ENCODE measurements at places on chromosomes 12 and 14.

- DNase-seq: no peak
Measured at GRCh38 chr14:103495854-103496253, 26.8 kb downstream of the CKB start.

- no peak for DNase-seq
Measured at GRCh38 chr12:132449565-132450417, 40.2 kb upstream of the FBRSL1 start.

DNA sequence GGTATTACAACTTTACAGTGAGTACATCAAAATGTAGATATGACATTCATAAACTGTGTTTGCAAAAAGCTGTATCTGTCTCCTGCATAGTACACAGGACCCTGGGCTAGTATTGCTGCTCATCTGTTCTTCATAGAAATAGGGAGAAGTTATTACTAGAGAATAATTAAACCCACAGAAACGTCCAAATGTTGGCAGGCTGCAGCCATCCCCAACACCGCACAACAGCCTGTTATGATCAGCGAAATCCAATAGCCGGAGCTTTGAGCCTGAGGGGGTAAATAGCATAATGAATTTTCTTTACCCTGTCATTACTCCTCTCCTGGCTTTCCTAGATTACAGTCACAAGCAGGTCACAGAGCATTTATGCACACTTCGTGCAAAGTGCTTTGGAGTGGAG lies 178.0 kb downstream of the DACT1 start:
- DNase-seq: no peak

DNA sequence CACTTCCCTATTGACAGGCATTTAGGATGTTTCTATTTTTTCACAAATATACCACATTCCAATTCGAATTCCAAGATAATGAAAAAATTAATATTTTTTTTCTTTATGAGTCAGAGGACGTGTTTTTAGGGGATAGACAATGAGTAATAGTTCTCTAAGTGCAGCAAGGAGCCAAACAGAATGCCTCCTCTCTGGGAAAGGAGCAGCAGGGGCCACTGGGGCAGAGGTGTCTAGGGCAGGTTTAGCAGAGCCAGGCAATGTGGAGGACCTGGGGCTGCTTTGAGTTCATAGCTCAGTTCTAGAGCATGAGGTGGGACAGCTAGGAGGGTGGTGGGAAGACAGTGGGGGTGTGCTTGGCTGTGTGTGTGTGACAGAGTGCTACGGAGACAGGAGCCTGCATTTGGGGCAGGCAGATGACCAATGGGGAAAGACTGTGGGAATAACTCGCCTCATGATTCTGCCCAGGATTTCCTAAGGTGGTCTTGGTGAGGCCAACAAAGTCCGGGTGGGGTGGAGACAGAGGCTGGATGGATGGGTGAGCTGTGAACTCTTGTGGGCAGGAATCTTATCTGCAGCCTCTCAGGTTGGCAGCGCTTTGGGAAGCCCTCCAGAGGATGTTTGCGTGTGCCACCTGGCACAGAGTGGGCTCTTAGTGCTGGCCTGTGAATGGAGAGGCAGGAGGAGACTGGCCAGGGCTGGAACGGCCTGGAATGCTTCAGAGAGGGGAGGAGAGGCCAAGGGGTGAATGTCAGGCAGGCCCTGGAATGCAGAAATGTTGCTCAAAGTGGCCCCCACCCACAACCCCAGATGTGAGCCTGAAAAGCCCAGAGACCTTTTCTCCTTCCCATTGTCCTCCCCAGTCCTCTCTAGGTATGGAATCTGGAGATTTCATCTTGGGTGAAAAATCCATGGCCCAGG lies 2.4 kb upstream of the KRT7 start:
- DNase-seq: no peak

- DNase-seq: no peak
Measured at GRCh38 chr14:72615451-72616121, 278.3 kb downstream of the DPF3 start.

DNA sequence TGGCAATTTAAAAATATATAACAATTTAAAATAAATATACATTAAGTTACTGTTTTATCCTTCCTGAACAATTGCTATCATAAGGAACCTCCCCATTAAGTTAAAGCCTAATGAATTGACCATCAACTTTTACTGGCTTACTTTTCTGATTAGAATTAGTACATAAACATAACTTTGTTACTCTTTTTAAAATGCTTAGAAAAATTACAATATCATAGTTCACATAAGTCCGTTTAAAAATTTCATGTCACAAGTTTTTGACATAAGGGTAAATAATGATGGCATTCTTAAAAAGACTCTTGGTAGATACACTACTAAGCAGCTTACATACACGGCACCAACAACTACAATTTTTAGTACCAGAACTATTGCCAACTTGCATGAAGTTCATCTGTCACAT lies 1308.6 kb downstream of the FSCB start:
- DNase-seq: no peak

GRCh38 chr14:69547701-69548348 lies 26.8 kb downstream of the CCDC177 start:
- peak; percentile 43 for DNase-seq

GRCh38 chr12:6644903-6645302 lies 2.3 kb downstream of the ACRBP start:
- DNase-seq: no peak

DNA sequence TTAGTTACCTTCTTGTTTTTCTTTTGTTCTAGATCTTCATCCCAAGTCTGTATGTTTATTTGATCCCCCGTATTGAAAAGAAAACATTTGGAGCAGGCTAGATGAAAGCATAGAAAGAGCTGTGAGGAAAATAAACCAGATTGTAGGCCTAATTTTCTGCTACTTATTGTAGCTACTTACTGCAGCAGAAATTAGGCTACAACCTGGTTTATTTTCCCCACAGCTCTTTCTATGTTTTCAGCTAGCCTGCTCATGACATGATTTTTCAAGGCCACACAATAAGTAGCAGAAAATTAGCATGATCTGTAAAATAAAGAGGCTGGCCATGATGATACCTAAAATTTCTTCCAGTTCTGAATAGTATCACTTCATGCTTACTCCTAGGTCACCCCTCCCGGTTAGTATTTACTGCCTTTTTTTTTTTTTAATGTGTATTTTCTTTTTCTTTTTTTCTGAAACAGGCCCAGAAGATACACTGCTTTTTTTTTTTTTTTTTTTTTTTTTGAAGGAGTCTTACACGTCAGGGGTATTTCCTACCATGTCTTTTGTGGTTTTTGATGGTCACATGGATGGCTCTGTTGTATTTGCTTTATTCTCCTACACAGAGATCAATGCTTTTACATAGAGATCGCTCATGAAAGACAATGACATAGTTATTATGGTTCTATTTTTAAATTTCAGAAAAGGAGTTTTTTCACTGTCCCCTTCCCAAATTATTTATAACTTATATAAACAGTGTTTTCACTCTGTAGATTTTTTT lies 32.3 kb downstream of the BHLHE41 start:
- DNase-seq: no peak

GRCh38 chr14:81485372-81485771 lies 48.3 kb downstream of the SEL1L start:
- no peak for DNase-seq

GRCh38 chr12:107145397-107145796 lies 52.0 kb upstream of the CRY1 start:
- no peak for DNase-seq

DNA sequence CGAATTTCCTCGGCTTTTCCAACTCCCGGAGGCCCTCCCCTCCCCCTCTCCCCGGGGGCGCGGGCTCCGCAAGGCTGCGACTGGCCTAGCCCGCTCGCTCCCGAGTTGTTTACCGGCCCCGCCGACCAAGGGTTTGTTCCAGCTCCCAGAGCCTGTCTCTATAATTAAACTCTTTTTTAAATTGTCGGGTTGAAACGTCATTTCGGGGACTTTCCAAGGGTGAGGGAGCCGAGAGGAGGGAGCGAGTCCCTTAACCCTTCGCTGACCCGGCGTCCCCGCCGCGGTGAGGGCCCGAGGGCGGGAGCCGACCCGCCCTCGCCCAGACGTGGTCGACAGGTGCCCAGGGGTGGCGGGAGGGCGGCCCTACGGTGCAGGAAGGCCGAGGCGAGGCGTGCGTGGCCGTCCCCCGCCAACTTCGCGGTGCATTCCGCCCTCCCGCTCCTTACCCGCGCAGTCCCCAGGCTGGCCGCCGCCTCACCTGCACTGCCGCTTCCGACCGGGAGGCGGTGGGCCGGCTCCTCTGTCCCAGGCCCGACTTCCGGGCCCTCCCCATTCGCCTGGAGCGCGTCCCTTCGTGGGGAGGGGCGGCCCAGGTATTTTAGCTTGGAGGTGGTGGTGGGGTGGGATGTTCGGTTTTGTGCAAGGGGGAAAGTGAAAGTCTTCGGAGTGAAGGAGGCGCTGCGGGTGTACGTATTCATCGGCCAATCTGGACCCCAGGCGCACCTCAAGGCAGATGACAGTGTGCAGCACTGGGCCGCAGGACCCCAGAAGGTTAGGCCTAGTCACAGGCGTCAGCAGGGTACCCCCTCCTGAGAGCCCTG lies 2.9 kb upstream of the ZFP36L1 start:
- DNase-seq: no peak

DNA sequence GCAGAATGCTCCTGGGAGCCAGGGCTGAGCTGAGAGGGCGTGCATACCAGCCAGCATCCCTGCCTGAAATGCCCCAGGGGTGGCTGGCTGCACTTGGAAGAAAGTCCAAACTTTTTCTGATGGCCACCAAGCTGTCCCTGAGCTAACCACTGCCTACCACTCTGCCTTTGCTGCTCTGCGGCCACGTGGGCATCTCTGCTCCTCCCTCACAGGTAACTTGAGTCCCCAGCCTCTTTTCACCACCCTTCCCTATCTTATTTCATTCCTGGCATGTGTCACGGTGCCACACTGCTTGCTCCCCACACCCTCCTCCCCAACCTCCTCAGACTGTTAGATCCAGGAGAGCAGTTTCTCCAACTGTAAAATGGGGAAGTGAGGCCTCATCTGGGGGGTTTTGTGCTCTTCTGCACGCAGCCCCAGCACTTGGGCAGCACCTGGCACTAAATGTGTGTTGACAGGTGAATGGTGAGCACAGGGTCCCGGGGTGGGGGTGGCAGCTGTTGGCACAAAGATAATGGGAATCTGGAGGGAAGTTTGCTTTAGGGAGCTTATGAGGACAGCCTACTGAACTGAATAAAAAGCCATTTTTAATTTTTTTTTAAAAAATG lies 113.0 kb downstream of the GLT1D1 start:
- peak; percentile 41 for DNase-seq

DNA sequence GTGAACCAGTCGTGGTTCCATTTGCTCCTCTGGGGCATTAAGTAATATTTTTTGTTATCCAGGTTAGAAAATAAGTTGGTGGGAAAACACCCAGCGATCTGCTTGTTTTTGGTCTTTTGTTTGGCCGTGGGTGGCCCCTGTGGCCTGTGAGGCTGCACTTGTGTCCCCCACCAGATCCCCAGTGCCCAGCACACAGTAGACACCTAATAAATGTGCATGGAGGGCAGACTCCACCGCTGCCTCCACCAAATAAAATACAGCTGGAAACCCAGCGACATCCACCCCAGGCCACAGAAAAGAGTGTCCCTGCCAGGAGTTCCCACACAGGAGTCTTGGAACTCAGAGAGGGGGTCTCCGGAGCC lies 8.3 kb upstream of the PPP1R13B start:
- no peak for DNase-seq

- DNase-seq: no peak
Measured at GRCh38 chr12:118541934-118542333, 165.6 kb downstream of the SUDS3 start.

DNA sequence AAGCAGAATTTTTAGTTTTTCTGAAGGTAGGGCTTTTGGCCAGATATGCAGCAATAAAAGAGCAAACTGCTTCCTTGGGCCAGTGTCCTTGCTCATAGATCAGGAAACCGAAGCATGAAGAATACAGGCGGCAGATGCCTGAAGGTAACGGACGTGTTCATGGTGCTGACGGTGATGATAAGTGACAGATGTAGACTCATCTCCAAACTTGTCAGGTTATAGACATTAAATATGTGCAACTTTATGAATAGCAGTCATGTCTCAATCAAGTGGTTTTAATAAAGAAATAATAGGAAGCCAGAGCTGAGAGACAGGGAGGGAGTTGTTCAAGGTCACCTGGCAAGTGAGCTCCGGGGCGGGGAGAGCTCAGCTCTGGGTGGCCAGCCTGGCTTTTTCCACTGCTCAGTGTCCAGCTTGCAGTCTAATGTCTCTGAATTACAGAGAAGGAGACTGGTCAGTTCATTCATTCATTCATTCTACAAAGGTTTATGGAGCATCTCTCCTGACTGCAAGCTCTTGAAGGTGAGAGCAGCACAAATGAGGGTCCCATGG lies 1.0 kb downstream of the SERPINA5 start:
- no peak for DNase-seq

- DNase-seq: no peak
Measured at GRCh38 chr12:90622431-90622830, 332.5 kb downstream of the CCER1 start.

DNA sequence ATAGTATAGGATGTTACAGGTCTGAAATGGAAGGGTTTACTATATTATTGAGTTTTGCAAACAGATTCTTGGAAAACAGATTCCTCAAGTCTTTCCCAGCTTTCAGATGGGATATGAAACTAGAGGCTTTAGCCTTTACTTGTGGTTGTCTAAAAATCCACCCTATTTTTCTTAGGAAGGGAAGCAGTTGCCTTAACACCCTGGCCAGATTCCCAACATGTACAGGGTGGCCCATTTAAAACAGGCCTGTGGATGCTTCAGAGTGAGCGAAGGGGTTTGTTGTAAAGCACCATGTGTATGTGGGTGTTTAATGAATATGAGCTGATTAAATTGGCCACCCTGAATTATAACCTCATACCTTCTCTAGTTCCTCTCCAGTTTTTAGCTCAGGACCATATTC lies 415.9 kb downstream of the ZFP36L1 start:
- DNase-seq: no peak

DNA sequence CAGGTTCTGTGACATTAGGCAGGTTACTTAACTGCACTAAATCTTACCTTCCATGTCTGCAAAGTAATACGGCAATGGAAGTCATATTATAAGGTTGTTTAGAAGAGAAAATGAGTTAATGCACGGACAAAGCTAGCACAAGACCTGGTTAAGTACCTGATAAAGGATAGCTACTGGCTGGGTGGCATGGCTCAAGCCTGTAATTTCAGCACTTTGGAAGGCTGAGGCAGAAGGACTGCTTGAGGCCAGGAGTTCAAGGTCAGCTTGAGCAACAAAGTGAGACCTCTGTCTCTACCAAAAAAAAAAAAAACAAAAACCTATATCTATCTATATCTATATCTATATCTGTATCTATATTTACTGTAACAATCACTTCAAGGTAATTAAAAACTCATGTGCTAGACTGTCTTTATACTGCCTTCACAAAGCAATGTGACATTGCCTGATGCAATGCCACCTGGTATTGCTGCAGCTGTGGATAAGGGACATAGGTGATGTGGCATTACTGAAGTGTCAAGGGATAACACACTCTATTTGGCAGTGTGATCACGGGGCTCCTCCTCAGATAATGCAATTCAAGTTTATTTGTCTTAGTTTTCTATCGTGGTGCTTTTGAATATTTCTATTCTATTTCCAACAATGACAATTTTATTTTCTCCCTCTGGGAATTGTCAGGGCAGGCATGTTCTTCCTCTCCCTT lies 107.1 kb downstream of the PAX9 start:
- no peak for DNase-seq
